ENCODE measurements at places on chromosomes 3 and 15. TPM values are rescaled to one million over a fixed set of nuclear protein-coding genes. Genes with fewer than 3 reads are reported as not detected.

DNA sequence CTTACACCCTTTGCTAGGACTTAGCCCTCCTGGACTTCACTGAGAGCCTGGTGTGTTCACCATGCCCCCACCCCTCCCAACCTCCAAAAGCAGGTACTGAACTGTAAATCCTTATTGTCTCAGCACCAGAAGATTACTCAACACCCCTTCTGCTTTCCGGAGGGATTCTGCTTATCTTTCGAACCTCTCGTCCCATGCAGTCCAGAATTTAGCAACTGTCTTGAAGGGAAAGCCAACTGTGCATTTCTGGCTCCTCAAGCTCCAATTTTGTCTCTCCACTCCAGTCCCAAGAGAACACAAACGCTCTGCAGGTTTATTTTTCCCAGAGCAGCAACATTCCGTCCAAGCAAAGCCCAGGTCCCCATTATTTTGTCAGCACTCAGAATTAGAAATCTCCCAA is 49.6 kb downstream of the RFTN1 start:
- no peaks in the 10 kb centered on the region for H3K27me3 ChIP-seq
- H3K27ac ChIP-seq: no peak overlapping the region
- H3K36me3 ChIP-seq: no peaks in the 10 kb centered on the region
- H3K4me3 ChIP-seq: no peak overlapping the region
- no peaks in the 10 kb centered on the region for H3K4me1 ChIP-seq

DNA sequence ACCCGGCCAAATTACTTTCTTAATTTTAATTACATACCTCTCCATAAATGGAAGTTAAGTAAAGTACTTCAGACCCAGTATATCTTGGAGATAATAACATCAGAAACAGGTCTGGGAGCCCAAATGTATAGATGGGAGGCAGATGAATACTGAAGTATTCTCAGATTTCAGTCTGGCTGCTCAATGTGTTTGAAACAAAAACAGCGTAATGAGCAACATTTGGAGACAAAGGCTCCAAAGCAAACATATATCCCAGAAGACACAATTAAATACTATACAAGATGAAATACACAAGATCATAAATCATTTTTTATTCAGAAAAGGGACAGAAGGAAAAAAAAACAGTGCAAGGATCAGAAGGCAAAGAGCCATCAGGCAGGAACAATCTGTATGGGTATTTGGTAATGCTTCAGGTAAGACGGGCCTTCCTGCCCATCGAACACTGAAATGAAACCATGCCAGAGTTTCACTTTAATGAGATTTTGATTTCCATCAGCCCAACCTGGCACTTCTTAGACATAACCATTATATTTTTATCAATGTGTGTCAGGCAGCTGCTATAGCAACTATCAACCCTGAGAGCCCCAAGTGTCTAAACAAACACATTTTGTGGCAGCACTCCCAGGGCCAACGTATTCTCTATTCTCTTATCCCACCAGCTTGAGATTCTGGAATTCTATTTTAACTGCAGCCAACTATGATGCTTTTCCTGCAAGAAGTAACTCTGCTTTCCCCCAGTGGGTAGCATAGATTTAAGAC is 210.8 kb downstream of the STT3B start:
- no peaks in the 10 kb centered on the region for H3K27me3 ChIP-seq
- no peak overlapping the region for H3K27ac ChIP-seq
- no peak overlapping the region for H3K4me3 ChIP-seq
- H3K4me1 ChIP-seq: no peaks in the 10 kb centered on the region

GRCh38 chr15:37880009-37880834 is 54.2 kb upstream of the TMCO5A start:
- no peaks in the 10 kb centered on the region for H3K27me3 ChIP-seq
- H3K36me3 ChIP-seq: no peaks in the 10 kb centered on the region
- H3K4me3 ChIP-seq: no peak overlapping the region
- H3K4me1 ChIP-seq: no peaks in the 10 kb centered on the region
- no peak overlapping the region for H3K27ac ChIP-seq

WDR73 gene
- 25.4 TPM for total RNA-seq

DNA sequence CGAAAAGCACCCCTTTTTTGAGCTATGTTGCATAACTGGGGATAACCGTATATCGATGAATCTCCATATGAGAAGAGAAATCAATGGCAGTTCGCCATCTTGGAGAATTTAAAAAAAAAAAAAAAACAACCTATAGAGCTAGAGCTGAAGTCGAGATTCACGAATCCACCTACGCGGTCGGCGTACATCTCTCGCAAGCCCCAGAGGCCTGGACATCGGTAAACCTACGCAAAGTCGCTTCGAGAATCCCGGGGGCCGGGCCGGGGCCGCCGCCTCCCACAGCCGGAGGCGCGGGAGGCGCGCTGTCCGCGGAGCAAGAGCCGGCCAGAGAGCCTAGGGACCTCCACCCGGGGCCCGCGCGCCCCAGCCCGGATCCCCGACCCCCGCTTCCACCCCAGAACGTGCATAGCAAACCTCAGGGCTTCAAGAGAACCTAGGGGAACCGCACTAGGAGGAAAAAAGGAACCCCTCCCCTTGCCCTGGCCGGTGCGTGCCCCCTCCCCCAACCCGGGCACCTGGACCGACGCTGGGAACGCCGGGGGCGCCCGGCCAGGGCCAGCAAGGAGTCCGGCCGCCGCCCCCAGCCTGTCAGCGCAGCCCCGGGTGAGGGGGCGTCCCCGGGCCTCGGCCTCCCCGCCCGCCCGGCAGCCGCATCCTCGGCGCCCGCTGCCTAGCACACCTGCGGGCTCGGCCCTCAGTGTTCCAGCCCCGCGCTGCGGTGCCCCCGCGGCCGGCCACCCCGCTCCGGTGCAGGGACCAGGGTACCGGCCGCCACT is 567 bp downstream of the PFN2 start:
- DNase-seq: peak; percentile 86
- peaks cover 28% of the 10 kb centered on the region for H3K4me1 ChIP-seq
- H3K4me3 ChIP-seq: peak overlapping the region; percentile 51
- no peaks in the 10 kb centered on the region for H3K36me3 ChIP-seq
- no peaks in the 10 kb centered on the region for H3K27me3 ChIP-seq
- peak overlapping the region; percentile 85 for H3K27ac ChIP-seq

- no peaks in the 10 kb centered on the region for H3K36me3 ChIP-seq
- H3K27ac ChIP-seq: no peak overlapping the region
- no peaks in the 10 kb centered on the region for H3K4me1 ChIP-seq
- H3K27me3 ChIP-seq: no peaks in the 10 kb centered on the region
Observed at GRCh38 chr3:188964957-188965356, 206.8 kb upstream of the TPRG1 start.

DAG1 gene
- total RNA-seq: 46.8 TPM

GRCh38 chr3:154943981-154944380 is 136.1 kb upstream of the MME start:
- H3K27me3 ChIP-seq: no peaks in the 10 kb centered on the region
- H3K27ac ChIP-seq: no peak overlapping the region
- H3K4me3 ChIP-seq: no peak overlapping the region
- DNase-seq: no peak

GRCh38 chr15:75929799-75930565 is 26.3 kb downstream of the FBXO22 start:
- peaks cover 8% of the 10 kb centered on the region for H3K4me1 ChIP-seq
- H3K27me3 ChIP-seq: no peaks in the 10 kb centered on the region
- H3K36me3 ChIP-seq: peaks cover 2% of the 10 kb centered on the region

DNA sequence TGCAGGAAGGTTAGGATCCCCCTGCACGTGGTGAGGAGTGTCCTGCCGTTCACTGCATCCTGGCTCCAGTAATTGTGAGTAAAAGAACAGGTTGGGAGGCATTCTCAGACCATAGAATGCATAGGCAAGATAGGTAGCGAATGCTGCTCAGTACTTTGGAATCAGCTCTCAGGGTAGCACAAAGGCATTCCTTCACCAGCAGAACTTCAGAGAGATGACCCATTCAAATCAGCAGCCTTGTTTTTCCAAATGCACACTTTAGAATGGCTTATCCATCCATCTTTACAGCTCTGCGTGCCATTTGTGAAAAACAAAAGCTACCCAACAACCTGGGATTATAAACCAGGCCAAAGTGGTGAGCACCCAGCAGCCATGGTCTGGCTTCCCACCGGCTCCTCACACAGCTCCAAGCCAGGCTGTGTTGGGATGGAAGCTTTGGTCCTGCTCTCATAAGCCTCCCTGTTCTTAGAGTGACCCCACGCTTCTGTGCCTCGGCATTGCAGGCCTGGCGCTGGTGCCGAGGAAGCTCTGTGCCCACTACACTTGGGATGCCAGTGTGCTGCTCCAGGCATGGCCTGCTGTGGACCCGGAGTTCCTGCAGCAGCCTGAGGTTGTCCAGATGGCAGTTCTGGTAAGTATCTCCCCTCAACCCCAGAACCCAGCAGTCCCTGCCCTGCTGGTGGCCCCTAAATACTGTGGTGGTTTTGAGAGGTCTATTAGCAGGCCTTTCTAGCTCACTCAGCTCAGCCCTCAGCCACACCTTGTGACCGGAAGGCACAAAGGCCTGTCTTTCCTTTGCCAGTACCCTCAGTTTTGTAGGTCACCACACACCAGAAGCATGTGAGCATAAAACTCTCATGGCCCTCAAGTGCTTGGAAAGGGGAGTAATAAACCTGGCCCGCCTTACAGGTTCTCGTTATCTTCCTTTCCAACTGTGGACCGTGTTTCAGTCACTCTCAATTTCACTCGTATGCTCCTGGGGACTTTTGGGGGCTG is 52.9 kb upstream of the LIMD1 start:
- H3K4me3 ChIP-seq: no peak overlapping the region
- no peaks in the 10 kb centered on the region for H3K36me3 ChIP-seq
- DNase-seq: no peak
- peaks cover 27% of the 10 kb centered on the region for H3K4me1 ChIP-seq

- no peaks in the 10 kb centered on the region for H3K27me3 ChIP-seq
- DNase-seq: no peak
- peaks cover 57% of the 10 kb centered on the region for H3K4me1 ChIP-seq
- H3K27ac ChIP-seq: no peak overlapping the region
- H3K36me3 ChIP-seq: no peaks in the 10 kb centered on the region
Observed at GRCh38 chr15:47720555-47720954, 3.2 kb downstream of the SEMA6D start.

GABRR3 gene
- total RNA-seq: not detected

- no peak for DNase-seq
- H3K27me3 ChIP-seq: no peaks in the 10 kb centered on the region
- H3K27ac ChIP-seq: no peak overlapping the region
- H3K4me1 ChIP-seq: peaks cover 8% of the 10 kb centered on the region
- H3K4me3 ChIP-seq: no peak overlapping the region
Observed at GRCh38 chr3:187986514-187986934, 167.4 kb upstream of the LPP start.

SPTBN5 gene
- total RNA-seq: 0.52 TPM

CRABP1 gene
- not detected for total RNA-seq

TRH gene
- not detected for total RNA-seq

FOXB1 gene
- total RNA-seq: not detected

DNA sequence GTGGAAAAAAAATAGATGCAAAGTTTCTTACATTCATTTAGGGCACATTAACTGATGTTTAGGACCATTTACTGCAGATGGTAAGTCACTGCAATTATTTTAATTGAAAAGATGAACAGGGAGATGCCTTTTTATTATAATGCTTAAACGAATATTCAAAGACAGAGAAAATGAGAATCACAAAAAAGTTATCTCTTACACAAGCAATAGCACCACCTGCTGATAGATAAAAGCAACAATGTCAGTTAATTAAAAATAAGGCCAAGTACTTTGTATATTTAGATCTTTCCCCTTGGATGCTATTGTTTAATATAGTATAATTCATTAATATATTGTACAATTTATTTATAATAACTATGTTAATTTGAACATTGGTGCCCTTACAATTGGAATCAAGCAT is 55.9 kb downstream of the IFT80 start:
- no peaks in the 10 kb centered on the region for H3K36me3 ChIP-seq
- H3K4me3 ChIP-seq: no peak overlapping the region
- no peak overlapping the region for H3K27ac ChIP-seq

ADAMTS7 gene
- total RNA-seq: 2.1 TPM

GRCh38 chr3:127174284-127174683 is 18.6 kb upstream of the PRR23E start:
- DNase-seq: no peak
- peaks cover 8% of the 10 kb centered on the region for H3K27me3 ChIP-seq
